ENCODE measurements at places on chromosomes 11 and 22.

GRCh38 chr11:133818302-133818701 lies 27.0 kb downstream of the SPATA19 start:
- no peak for DNase-seq

DNA sequence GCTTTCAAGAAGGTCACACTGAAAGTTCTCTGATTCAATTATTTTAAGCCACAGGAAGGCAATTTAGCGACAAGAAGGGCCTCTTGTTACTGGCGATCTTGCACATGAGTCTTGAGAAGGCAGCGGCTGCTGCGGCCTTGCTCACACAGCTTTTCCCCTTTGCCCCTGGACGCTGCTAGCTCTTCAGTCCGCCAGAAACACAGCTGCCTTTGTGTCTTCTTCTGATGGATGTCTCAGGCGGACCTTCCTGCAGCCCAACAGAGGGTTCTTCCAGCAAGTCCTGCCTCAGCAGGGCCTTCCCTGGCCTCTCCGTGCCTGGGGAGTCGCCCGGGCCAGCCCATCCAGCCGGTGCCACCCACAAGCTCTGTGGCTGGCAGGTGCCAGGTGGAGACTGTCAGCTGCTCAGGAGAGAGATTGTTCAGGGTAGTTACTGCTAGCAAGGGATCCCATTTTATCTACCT lies 59.4 kb downstream of the PKNOX2 start:
- DNase-seq = no peak

DNA sequence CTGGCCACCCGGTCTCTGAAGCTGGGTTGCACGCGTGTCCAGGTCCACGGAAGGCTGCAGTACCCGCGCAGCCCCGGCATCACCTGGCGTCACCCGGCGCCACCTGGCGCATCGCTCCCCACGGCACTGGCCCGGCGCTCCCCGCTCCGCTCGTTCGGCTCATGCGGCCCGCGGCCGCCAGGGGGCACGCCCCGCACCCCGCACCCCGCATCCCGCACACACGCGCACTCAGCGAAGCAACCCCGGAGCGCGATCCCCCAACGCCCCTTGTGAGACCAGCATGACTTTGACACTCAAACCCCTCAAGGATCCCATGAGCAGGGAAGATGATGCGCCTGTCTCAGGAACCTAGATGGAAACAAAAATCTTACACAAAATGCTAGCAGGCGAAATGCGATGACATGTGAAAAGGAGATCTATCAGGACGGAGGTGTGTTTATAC lies 11.9 kb downstream of the B3GNT6 start:
- peak; percentile 36 for DNase-seq

DNA sequence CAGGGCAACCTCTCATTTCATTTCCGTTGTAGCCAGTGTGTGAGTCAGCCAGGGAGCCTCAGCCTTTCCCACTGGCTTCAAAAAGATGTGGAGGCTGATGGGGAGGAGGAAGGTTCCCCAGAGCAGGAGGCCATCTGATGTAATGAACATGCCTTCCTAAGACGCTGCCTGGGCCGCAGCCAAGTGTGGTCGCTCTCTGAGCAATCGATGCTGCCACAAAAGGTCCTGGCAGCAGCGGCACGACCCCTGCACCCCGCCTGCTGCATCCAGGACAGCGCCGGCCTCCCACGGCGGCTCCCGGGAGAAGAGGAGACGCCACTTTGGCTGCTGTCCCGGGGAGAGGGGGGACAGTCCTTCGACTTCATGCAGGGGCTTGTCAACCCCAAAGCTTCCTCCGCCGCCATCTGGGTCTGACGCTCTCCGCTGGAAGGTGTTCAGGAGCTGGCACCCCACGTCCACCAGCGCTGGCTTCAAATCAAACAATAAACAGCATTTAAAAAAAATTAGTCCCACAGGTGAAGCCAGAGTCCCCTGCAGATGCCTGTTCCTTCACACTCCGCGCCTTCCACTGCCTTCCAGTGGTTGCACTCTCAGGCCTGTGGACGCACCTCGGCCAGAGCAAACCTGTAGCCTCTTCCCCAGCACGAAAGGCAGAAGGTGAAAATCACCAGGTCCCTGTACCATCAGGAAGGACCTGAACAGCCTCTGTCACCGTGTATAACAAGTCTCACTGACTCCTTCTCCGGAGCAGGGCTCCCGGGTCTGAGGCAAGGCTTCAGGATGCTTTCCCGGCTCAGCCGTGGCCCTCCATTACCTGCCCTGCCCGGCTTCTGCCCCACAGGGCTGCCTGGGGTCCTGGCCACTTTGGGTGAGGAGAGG lies 930.7 kb downstream of the BRD1 start:
- DNase-seq = no peak

DNA sequence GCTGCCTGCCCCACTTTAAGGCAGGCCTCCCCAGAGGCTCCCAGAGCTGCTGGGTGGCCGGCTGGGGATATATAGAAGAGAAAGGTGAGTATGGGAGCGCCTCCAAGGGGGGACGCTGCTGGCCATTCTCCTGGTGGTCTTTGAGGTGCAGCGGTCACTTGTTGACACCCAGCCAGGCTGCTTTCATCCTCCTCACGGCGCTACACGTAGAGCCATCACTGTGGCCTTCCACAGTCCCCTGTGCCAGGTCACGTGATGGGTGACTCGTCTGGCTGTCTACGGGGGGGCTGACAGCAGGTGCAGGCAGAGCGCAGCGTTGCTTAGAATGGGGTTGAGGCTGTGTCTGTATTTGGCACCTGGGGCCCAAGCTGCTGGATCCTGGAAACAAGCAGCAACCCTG lies 1.9 kb downstream of the ACR start:
- DNase-seq = no peak

DNA sequence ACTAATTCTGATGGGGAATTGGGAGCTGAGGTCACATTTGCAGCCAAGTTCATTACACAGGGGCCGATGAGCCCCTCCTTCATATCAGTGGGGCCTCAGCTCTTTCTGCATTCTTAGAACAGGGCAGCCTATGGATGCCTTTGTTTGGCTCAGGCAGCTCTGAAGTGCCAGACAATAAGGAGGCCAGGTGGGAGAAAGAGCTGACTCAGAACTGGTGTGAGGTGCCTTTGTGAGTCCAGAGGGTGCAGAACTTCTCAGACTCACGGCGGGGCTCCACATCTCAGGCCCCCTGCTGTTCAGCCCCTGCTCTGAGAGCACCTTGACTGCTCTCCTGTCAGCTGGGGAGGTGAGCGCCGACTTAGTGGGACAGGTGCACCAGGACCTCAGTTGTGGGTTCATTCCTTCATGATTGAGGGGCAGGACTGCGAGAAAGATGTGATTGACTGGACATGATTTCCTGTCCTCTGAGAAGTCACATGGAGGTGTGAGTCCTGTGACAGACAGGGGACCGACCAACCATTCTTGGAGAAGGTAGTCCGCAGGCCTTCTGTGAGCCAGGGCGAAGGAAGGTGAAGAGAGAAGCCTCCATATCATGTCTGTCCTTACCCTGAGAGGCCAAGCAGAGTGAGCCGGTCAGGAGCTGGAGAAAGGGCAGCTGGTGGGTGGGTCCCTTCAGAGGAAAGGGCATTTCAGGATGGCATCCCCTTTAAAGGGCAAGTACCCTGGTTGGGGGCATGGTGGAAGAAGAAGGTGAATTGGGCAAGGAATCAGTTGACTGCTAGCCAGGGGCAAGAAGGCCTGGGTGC lies 245.0 kb upstream of the TBCEL start:
- DNase-seq = no peak

GRCh38 chr11:57679396-57679795 lies 11.5 kb downstream of the ZDHHC5 start:
- no peak for DNase-seq

DNA sequence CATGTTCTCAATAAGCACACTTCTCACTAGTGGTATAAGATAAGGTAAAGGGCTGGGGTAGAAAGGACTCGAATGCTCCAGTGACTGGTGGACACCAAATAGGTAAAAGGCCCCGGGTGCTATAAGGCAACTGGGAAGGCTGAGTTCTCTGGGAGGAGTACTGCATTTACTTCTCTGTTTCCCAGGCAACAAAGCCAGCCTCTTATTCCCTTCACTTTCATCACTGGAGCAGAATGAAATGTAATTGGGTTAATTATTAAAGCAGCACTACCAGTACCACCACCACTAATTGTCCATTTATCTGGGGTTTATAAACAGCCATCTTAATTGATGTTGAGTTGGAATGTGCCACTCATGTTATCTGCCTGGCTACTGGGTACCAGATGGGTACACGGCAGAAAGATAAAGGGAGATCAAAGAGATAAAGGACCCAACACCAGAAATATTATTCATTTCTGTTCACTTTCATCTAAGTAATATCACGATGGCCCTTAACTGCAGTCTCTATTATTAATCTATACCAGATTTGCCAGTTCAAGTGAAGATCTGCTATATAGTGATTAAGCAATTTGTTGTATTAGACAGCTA lies 94.4 kb upstream of the CHRM4 start:
- no peak for DNase-seq

DNA sequence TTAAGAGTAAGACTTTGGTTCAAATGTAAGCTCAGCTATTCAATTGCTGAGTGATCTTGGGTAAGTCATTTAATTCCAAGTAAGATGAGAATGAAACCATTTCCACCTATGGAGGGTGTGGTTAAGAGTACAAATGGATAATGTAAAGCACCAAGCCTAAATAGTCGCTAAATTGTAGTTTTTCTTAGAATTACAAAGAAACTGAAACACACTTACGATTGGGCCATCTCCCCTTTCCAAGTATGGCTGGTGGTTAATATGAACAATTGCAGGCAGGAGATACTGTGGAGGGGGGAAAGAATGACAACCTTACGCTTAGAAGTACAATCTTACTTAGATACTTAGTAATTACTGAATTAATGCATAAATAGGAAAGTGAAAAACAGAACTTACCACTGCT lies 8.2 kb downstream of the DDX17 start:
- DNase-seq = no peak

- DNase-seq = no peak
These were observed 12.6 kb downstream of the SCARF2 start for GRCh38 chr22:20424932-20425565.

GRCh38 chr11:7250166-7250565 lies 1.5 kb upstream of the SYT9 start:
- DNase-seq = no peak

DNA sequence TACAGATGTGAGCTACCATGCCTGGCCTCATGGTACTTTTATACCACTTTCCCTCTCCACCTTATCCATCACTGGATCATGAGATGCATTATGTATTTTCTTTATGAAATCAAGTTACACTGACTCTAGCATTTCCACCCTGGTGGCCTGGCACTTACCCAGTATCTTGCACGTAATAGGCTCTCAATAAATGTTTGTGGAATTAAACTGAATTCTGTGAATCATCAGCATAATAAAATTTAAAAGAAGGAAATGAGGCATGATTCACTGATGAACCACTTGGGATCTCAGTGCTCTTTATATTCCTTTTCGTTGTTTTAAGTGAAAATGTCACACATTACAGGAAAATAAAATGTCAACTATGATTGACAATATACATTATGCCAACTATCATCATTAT lies 25.1 kb downstream of the ADM start:
- no peak for DNase-seq

- DNase-seq = no peak
These were observed 17.4 kb downstream of the UBASH3B start for GRCh38 chr11:122672892-122673291.

GRCh38 chr22:17981497-17981896 lies 42.9 kb downstream of the MICAL3 start:
- no peak for DNase-seq

DNA sequence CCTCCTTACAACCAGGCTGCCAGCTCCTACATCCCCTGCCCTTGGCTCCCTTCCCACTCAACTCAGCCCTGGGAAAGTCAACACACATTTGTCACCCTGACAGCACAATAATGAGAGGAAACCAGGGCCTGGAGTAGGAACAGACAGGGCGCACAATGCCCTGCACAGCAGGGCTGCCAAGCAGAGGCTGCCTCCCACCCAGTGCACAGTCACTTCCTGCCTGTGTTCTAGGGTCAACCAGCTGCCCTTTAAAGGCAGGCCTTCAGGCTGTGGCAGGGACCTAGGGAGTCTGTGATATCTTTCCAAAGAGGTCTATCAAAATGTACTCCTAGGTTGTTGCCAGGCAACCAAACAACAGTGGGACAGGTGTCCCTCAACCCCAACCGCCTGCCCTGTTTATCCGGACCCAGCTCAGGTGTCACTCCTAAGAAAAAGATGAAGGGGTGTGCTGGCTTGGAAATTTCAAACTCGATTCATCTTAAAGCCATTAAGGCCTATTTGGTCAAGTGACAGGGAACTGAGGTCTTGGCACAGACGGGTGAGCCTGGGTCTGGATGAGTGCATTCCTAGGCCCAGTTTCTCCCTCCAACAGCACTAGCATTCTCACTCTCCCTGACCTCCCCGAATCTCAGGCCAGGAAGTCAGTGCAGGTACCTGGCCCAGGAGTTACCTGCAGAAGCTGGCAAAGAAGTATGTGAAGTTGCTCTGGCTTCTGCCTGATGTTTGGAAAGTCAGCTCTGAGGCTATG lies 110.3 kb upstream of the PITPNB start:
- no peak for DNase-seq

GRCh38 chr11:12577725-12578644 lies 96.2 kb upstream of the TEAD1 start:
- no peak for DNase-seq

- no peak for DNase-seq
These were observed 9.1 kb upstream of the SERHL2 start for GRCh38 chr22:42544686-42545085.

GRCh38 chr11:44743959-44744557 lies 17.3 kb downstream of the TSPAN18 start:
- no peak for DNase-seq

GRCh38 chr22:23033116-23033905 lies 37.0 kb upstream of the GNAZ start:
- no peak for DNase-seq
